ENCODE measurements at places on chromosomes 6 and 20.

DNA sequence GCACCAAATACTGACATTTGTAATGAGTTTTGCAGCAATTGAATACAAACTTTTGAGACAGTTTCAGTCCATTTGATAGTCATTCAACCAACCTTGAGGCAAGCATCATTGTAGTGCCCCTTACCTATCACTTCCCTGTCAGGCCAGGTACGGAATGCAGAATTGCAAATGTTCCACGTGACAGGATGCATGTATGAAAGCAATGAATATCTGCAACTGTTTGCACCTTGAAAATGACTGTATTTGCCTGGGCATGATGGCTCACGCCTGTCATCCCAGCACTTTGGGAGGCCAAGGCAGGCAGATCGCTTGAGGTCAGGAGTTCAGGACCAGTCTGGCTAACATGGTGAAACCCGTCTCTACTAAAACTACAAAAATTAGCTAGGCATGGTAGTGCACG lies 146.0 kb upstream of the SCGN start:
- no peak for DNase-seq

- no peak for DNase-seq
These were observed 196.3 kb upstream of the BTBD3 start for GRCh38 chr20:11721411-11721810.

DNA sequence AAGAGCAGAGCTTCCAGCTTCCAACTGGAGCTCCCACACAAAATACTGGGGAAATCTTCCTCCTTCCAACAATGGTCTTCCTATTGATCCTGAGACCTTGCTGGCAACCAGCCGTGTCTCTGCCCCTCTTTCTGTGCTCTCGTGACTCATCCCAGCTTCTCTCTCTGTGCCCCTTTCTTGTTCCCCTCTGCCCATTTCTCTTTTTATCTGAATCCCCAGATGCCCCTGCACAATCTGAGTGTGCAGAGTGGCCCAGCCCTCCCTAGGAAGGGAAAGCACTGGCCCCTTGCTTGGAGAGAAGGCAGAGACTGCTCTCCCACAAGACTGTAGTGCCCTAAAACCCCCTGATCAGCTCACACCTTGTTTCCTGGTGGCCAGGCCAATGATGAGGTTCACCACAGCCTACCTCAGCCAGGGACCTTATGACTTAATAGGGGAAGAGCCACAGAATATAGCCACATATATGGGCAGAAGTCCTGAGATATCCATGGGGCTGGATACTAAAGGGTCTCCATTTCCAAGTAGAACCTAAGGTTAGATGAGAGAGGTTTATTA lies 23.1 kb upstream of the MAS1L start:
- DNase-seq, result no peak

- DNase-seq, result no peak
These were observed 11.3 kb downstream of the SIRPA start for GRCh38 chr20:1906361-1907051.

GRCh38 chr20:8322662-8323217 lies 190.7 kb downstream of the PLCB1 start:
- no peak for DNase-seq

DNA sequence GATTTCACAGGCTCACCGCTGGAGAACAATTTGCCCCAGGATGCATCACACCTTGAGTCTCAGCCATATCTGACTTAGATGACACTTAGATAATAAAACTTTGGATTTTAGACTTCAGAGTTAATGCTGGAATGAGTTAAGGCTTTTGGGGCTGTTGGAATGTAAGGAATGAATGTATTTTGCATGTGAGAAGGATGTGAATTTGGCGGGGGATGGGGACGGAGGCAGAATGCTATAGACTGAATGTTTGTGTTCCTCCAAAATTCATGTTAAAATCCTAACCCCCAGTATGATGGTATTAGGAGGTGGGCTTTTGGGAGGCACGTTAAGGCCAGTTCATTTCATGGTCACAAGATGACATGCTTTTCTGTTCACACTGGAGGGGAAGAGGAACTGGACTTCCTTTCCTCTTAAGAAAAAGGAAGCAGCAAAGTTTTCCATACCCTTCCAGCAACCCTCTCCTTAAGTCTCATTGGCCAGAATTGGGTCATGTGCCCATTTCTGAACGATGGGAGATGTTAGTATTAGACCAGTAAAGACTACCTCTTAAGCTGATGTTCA lies 5.8 kb upstream of the SRXN1 start:
- DNase-seq, result no peak

GRCh38 chr6:107786709-107787588 lies 37.2 kb downstream of the SCML4 start:
- no peak for DNase-seq

DNA sequence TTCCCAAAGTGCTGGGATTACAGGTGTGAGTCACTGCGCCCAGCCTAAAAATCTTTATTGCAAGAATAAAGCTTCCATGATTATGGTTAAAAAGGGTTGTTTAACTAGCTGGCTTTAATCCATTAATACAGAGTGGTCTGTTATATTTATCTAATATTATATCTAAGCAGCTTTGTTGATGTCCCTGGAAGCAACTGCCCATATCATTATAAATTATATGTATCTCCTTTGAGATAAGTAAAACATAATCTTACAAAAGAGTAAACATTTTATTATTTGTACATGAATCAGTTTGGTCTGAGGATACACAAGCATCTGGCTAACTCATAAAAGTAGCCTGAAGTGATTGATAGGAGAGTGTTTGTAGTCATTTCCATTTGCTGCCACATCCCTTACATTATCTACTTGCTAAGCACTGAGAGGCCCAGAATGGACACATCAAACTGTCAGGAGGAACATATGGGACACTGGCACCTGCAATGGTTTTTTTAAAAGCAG lies 46.9 kb downstream of the TRAF3IP2 start:
- DNase-seq, result no peak

GRCh38 chr6:147437615-147438014 lies 70.9 kb upstream of the SAMD5 start:
- no peak for DNase-seq

- DNase-seq, result no peak
These were observed 15.9 kb upstream of the PEDS1 start for GRCh38 chr20:50169329-50169823.

DNA sequence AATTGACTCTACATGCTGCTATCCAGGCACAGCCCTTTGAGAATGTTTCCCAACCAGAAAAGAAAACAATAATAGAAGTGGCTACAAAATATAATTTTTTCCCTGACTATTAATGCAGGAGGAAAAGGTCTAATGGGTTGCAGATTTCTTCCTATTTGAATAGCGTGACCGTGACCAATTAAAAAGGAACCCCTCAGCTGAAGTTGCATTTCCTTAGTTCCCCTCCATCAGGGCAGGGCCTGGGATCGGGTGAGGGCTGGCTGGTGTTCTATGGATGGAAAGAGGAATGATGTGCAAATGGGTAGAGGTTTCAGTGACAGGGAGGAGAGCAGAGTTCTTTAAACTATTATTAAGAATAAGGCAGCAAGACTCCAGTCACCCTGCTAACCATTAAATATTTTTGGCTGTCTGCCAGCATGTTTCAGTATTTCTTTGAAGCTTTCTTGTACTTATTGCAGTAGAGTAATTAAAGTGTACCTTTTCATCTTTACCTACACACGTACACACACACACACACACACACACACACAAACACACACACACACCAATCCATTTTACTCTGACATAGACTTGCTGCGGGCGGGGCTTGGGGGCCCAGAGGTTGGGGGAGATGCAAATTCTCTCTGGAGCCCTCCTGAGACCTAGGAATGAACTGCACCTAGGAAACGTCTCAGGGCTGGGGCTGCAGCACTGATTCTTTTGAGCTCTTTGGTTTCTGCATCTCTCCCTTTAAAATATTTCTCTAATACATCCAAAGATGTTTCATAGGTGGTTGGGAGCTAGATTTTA lies 154.8 kb upstream of the SLC35B3 start:
- no peak for DNase-seq

DNA sequence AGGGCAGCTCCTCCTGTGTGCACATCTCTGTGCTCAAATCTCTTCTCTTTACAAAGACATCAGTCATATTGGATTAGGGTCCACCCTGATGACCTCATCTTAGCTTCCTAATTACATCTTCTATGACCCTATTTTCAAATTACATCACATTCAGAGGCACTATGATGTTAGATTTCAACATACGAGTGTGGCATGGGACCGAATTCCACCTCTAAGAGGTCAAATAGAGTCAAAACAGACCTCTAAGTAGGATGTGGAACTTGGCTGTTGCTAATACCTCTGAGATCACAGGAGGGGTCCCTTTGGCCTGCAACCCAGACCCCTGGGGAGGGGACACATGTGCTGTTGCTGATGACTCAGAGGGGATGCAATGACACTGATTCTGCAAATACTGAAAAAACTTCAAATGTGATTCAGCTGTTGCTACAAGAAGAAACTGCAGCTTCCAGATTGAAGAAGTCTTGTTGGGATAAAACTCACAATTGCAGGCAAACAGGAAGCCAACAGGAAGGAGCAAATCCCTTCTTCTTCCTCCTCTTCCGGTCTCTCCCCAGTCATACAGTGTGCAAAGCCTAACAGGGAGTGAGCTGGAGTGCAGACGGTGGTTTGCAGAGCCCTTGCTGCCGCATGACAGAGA lies 216.2 kb downstream of the MYLK4 start:
- no peak for DNase-seq

GRCh38 chr6:90537723-90538258 lies 49.1 kb downstream of the MAP3K7 start:
- DNase-seq, result no peak

DNA sequence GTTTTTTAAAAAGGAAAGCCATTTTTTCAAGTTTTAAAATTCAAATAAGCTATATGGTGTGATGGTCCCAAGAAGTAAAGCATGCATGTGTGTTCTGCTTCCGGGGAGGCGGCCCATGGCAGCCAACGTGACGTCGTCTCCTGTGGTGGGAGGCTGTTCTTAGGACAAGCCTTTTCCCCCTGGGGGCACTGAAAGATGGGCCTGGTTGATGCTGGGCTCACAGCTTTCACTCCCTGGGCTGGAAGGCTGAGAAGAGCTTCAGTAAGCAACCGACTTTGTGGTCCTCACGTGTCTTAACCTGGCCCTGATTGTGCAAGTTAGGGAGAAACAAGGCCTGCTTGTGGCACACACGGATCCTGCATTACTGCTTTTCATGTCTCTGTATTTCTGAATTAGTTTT lies 84.1 kb downstream of the SMOC2 start:
- no peak for DNase-seq

DNA sequence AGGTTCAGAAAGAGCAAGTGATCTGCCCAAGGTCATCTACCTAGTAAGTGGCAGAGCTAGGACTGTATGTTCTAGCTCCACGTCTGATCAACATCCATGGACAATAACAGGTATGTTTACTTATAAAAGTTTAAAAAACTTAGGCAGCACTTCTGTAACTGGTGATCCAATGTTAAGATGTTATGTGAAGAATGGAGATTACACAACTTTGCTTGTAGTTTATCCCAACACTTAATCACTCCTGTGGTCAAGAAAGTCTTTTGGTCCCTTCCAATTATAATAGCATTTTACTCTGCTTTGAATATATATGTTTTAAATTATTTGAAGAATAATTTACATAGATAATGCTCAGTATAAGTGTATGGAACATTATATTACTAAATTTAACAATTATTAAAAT lies 4.8 kb downstream of the FBXO30 start:
- no peak for DNase-seq

- no peak for DNase-seq
These were observed 21.8 kb downstream of the OSTM1 start for GRCh38 chr6:108052706-108053105.

- DNase-seq, result no peak
These were observed 10.8 kb upstream of the LATS1 start for GRCh38 chr6:149728499-149729234.

- no peak for DNase-seq
These were observed 1257.2 kb upstream of the EYS start for GRCh38 chr6:66964216-66964615.

GRCh38 chr6:71983131-71983530 lies 96.8 kb downstream of the RIMS1 start:
- DNase-seq, result no peak

DNA sequence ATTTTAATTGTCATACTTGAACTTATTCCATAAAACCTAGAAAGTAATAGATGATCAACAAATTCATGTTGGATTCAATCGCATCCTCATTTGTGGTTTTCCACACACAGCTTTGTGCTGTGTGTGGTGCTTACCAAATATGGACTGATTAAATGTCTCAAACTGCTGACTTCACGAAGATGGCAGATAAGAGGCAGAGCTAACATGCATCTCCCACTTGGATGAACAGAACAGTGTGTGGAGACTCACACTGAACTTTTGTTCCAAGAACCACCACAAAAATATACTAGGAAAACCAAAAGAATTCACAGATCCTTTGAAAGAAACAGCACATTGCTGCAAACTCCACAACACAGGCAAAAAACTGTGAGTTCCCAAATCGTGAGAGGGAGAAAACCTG lies 603.7 kb downstream of the TENT5A start:
- no peak for DNase-seq

GRCh38 chr6:143141442-143141841 lies 80.8 kb downstream of the AIG1 start:
- DNase-seq, result no peak

GRCh38 chr6:145555084-145555483 lies 180.2 kb downstream of the EPM2A start:
- no peak for DNase-seq

DNA sequence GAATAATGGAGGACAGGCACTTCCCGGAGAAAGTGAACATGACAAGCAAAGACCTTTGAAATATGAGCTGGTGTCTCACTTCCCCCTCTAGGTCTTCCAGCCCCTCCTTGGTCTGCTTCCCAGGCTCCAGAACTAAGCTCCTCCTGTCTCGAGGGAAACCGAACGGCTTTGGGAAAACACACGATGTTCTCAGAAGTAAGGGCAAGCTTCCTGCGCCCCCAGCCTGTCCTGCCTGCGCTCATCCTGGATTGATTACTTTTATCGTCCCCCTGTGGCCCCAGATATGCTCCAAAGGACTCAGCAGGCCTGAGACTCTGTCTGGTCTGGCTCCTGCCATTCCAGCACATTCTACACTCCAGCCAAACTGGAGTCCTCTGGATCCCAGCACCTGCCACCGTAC lies 83.4 kb downstream of the ZNF217 start:
- DNase-seq, result no peak

DNA sequence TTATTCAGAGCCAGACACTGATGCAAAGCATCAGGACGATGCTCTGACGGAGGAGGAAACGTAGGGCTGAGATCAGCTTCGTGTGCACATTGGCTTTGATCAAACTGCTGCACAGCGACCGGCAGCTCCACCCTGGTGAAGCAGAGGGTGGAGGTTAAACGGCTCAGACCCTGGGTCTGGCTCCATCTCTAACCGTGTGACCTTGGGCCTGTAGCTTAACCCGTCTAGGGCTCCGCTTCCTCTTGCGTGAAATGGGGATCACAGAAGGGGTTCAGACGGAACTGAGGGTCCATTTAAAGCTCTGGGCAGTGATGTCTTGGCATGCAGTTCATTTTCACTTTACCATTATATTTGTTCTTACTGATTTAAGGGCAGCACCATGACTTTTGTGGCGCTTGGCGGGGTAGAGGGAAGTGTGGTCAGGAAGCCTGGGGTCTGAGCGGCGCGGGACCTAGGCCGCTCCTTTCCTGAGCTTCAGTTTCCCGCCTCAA lies 644 bp downstream of the RBL1 start:
- DNase-seq, result peak; percentile 5
